Stimulated activated CD4-positive, alpha-beta T cell treated with anti-CD3 and anti-CD28 coated beads, Interleukin-12 subunit alpha, Interleukin-12 subunit beta, amount 100 ng/mL, for 4 hours (primary cell): ENCODE measurements at places on chromosomes 7 and 10.

DNA sequence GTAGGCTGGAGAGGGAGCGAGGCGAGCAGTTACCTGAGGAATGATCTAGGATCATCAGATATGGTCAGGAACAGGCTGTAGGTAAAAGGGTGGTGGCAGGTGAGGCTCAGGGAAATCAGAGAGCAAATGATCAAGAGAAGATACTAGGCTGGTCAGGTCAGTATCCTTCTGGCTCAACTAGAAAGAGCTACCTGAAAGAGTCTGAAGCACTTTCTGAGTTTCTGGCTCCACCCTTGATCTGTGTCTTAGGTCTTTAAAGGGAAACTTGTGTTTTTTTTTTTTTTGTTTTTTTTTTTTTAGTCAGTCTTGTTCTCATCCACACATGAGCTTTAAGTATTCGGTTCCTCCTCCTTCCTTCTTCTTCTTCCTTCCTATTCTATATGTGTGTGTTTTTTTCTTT, 10.5 kb downstream of the ADAM22 start:
- no peak for DNase-seq

DNA sequence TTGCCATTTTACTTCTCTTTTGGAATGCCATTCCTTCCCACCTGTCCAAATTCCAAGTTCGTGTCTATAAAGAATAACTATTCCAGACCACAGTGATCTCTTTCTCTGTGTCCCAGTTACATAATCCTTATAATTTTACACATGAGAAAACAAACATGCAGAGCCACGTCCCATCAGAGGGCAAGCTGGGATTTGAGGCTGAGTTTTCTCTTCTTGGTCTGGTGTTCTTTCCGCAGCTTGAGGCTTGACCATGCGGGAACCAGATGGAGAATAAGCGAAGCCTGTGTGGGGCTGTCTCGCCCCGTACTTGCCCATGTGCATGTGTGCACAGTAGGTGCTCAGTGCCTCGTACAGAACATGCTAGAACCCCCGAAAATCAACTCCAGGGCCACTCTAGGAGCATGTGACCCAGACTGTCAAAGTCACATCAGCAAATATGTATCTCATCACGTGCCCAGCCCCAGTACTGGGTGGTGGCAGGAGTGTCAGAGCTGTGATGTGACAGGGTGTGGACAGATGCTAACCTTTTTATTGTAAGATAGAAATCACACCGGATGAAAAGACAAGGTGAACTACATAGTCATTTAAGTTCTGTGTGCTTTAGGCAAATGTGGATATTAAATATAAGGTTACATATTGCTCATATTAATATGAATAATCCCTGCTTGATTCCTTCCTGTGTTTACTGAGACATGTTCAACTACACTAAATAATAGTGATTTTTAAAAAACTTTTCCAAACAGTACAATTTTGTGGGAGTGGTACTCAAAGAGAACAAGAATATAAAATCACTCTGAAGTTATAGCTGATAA, 3.2 kb downstream of the INSIG1 start:
- DNase-seq, result no peak

DNA sequence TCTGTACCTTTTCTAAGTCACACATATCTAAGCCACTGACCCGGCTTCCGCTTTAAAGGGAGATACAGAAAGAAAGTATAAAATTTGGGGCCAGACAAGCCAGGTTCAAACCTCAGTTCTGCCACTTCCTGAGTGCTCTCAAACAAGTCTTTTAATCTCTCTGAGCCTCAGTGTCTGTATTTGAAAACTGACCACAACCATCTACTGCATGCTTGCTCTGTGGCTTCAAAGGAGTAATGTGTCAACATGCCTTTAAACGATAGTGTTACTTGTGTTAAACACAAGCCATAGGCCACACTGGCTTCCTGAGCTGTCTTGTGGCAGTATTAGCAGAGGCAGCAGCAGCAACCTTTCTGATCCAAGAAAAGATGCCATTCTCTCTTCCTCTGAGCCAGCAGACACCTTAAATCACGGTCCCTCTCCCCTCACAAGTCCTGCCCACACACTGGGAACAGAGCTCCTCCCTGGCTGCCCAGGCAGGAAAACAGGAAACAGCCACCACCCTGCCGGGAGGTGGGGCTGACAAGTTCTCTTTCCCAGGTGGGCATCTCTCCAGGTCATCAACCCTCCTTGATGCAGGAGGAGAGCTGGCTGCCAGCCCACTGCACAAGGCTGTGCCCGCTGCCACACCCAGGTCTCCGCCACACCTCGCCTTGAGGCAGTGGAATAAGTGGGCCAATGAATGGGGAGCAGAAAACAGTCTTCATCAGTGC, 10.7 kb downstream of the HIP1 start:
- no peak for DNase-seq

GRCh38 chr10:47256751-47257336, 43.2 kb upstream of the GDF10 start:
- no peak for DNase-seq

GRCh38 chr7:32539919-32540531, 44.7 kb downstream of the AVL9 start:
- DNase-seq, result no peak

GRCh38 chr10:70851597-70852475, 36.1 kb downstream of the SGPL1 start:
- DNase-seq, result no peak

DNA sequence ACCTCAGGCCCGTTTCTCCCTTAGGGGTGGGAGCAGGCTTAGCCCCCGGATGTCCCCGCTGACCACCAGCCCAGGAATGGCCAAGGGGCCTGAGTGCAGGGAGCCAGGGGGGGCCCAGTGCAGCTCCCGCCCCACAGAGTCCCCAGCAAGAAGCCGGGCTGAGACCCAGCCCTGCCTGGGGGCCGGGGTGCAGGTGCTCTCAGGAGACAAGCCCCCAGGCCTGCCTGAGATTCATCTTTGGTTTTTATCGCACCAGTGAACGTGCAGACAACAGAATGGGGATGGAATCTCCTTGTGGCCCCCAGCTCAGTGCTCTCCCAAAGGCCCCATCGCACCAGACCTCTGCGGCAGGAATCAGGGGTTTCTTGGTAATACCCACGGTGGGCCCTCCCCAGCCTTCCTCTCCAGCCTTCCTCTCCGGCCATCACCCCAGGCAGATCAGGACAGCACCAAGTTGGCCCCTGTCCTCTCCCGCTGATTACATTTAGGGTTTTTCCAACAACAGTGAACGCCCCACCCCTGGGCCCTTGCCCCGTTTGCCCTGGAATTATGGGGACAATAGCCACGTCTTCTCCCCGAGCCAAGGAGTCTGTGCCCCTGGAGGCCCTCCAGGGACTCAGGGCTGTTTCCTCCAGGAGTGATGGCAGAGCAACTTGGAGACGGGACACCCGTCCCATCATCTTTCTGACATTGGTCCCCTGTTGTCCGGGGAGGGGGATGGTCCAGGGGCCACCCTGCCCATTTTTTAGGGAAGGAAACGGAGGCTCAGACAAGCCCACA, 22.4 kb downstream of the ADAP1 start:
- DNase-seq, result no peak

- DNase-seq, result no peak
Measured at GRCh38 chr10:27949528-27950241, 49.2 kb downstream of the ODAD2 start.

DNA sequence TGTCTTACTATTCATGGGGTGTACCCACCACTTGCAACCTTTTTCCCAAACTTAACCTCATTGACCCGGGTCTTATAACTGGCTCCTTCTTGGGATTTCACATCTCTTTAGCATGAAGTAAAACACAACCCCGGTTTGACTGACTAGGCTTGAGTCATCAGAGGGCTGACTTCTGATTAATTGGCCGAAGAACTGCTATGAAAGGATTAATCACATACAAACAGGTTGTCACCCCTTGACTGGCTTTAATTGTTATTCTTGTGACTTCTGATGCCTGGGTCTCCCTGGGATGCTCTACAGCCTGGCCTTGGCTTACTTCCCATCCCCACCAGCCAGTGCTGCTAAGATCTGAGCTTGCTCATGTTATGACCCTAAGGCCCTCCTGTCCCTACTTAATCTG, 8.8 kb upstream of the CRPPA start:
- DNase-seq, result no peak

DNA sequence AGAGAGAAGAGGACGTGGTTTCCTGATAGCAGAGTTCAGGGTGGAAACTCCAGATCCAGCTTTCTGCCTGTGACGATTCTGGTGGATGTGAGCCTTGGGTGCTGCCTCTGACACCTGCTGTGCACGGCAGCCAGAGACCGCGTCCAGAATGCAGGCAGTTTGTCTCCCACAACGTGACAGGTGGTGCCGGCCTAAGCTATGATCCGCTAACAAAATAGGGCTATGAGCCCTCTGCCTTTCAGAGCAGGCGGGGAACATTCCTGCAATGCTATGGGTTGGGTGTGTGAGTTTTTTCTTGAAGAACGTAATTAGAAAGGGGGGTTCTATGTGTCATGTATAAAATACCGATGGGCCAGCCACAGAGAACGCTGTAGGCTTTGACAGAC, 297.3 kb upstream of the PRKCQ start:
- DNase-seq, result no peak

DNA sequence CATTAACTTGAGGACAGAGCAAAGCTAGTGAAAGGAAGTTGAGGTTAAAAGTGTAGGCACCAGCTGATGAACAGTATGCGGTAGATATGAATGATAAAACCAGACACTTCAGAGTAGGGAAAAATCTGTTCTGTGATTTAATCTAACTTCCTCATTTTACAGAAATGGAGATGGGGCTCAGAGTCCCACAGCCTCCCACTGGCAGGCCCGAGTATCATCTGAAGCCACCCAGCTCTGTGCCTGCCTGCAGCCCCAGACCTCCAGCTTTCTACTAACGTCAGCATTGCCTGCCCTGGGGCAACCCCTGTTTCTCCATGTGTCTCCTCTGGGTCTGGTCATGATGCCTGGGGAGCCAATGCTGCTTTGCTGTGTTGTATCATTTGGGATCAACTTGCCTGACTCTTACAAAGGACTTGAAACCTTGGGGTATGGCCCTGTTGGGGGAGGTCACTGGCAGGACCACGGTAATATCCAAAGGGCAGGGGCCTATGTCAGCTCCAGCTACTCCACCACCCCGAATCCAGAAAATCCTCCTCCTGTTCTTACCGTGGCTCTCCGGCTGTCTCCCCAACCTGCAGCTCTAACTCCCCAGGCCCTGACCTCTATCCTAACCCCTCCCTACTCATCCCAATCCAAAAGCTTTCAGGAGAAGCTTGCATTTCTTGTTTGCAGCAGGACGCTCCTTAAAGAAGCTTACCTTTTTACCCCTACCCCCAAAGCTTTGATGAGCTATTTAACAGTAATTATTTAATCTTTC, 56.2 kb upstream of the NPY start:
- DNase-seq, result no peak

GRCh38 chr10:71766717-71767419, 6.5 kb downstream of the VSIR start:
- no peak for DNase-seq

DNA sequence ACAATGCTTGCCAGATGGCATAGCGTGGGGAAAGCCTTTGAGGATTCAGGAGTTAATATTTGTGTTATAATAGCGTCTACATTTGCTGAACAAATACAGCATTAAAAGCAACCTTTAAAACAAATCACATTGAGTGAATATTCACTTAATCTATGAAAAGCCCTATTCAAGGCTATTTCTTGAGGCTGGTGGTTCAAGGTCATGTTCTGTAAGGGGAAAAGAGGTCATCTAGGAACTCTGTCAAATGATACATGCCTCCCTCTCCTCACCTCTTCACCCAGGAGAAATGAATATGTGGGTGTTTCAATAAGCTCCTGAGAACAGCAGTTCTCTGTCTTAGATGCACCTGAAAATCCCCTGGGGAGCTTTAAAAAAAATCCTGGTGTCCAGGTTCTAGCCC, 303.0 kb downstream of the ELMO1 start:
- no peak for DNase-seq

- DNase-seq, result no peak
Measured at GRCh38 chr10:20745556-20746375, 151.3 kb downstream of the NEBL start.

- DNase-seq, result no peak
Measured at GRCh38 chr10:73932620-73933112, 21.7 kb downstream of the PLAU start.

DNA sequence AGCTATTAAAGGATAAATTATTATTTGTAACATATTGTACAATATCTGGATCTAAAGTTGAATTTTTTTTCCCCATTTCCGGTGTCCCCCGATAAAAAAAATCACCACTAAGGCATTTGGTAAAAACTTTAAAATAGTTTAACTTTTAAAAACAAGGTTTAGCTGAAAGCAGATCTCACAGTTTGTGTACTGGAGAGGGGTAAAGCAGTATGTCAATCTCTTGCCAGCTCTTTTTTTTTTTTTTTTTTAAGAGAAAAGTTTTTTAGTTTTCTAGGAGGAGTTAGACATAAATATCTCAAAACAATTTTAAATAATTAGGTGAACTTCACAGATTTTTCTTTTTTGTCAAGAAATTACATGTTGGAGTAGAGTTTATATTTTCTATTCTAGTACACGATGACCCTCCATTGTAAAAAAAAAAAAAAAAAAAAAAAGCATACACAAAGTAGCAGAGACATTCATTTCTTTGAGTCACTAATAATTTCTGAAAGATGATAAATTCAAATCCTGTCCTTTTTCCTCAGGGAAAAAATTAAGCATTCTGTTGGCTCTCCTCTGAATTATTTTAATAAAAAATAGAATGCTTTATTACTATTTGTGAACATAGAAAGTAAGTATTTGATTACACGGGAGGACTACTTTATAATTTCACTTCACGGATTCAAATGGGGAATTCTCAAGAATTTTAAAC, 1.9 kb upstream of the HBP1 start:
- DNase-seq, result no peak

DNA sequence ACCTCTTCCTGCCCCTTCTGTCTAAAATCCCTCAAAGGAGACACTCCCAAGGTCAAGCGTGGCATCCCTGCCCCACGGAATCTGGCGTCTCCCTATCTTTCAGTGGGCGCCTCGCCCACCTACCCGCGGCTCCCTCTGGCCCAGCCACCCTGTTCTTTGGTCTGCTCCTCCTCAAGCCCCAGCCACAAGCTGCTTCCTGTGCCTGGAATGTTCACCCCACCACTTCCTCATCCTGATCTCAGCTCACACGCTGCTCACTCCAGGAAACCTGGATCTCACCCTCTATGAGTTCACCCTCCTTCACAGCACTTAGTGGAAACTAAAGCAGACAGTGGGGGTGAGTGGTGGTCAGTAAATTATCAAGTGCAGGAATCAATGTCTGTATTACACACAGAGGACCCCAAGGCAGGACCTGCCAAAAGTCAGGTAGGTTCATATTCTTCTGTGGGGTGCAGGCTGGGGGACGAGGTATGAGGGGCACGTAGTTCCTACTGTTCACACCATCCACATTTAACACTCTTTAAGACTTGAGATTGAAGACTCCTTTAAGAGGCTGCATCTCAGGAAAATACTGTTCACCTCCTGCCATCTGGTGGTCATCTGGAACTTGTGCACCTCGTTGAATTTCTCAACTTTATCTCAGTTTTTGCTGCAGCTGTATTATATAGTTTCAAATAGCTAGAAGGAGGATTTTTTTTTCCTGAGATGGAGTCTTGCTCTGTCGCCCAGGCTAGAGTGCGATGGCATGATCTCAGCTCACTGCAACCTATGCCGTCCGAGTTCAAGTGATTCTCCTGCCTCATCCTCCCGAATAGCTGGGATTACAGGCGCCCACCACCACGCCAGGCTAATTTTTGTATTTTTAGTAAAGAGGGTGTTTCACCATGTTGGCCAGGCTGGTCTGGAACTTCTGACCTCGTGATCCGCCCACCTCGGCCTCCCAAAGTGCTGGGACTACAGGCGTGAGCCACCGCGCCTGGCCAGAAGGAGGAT, 166.6 kb downstream of the ARHGAP21 start:
- DNase-seq, result no peak

GRCh38 chr10:32409741-32410140, 36.2 kb upstream of the CCDC7 start:
- no peak for DNase-seq

- DNase-seq, result no peak
Measured at GRCh38 chr7:106625678-106626301, 35.2 kb downstream of the CCDC71L start.

GRCh38 chr7:139591550-139592195, 68.2 kb downstream of the CLEC2L start:
- no peak for DNase-seq
